Suppressor macrophage (primary cell): ENCODE measurements at places on chromosomes 2 and 18.

DNA sequence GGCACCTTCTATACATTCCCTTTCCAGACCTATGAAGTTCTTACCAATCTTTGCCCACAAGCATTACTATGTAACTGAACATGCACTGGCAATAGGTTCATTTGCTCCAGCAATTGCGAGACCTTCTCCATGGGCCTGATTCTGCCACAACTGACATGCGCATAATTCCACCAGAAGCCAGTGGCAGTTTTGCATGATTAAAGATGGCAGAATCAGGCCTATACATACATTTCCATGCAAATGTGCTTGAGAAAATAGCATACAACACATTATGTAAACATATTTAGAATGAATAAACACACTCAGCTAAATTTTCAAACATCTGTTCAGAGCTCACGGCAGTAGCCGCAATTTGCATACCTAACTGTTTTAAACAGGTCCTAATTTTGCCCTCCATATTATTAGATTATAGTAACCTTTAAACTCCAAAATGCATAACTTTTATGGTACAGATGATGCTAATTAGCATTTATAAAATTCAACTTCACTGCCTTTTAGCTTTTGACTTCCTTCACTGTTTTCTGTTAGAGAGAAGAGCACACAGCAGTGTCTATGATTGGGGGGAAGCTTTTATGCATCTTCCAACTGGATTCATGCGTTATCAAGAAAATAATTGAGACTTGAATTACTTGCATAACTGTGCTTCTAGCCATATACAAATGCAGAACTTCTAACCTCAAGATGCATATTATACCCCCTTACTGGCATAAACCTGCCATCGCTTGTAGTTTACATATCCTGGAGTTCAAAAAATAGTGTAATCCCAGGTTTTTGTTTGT is 155.3 kb upstream of the CDH19 start:
- DNase-seq, result no peak

DNA sequence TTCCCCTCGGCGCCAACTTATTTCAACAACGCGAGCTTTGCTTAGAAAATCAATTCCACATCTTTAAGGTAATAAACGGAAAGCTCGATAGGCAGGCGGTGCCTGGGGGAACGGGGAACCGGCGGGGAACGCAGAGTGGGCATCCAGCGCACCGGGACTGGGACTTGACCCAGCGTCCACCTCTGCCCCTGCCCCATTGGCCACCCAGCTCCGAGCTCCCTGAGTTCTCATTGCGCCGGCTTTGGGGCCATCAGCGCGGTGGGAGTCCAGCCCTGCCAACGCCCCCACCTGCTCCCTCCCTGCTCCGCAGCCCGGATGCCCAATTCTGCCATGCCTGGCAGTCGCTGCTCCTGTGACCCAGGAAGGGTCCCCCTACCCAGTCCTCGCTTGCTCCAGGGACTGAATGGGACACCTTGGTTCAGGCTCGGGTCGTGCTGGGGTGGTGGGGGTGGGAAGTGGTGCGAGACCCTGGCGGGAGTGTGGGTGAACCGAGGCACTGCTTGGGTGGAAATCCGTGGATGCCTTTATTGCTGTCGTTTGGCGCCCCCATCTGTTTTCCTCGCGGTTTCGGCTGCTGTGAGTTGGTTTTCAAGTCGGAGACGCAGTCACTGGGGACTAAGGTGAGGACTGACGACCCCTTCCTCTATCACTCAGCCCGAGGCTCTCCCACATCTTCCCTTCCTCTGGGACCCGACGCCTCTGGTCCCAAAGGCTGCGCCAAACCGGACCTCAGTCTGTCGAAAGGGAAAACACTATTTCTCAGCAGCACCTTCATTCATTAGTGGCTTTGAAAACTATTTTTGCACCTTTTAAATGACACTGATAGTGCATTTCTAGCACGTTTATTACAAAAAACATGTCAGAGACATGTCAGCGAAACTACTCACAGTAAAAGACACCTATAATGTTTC is 2.4 kb upstream of the EVX2 start:
- no peak for DNase-seq

GRCh38 chr2:184637781-184638180 is 39.5 kb downstream of the ZNF804A start:
- no peak for DNase-seq

- peak; percentile 98 for DNase-seq
Observed at GRCh38 chr2:162343824-162344616, at the start of gene GCA. Gene GCA, plus strand, starts transcription at chr2:162344132. Its CDS starts 117 bp downstream, at chr2:162344249.

DNA sequence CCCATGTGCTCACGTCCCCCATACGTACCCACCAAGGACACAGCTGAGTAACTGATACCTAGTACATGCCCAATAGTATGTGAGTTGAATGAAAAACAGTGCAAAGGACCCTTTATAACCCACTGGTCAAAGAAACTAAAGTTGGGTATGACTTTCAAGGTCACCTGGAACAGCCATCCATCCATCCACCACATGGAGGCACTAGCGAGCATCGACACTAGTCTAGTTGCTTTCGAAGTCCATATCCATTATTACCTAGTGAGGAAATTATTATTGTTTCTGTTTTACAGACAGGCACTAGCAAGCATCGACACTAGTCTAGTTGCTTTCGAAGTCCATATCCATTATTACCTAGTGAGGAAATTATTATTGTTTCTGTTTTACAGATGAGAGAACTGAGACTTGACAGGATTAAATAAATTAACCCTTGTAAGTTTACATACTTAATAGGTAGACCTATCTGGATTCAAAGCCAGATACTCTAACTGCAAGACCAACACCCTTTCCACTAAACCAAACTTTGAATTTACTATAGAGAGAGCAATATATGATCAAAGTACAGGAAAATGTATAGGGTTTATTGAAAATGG is 233.7 kb downstream of the METTL4 start:
- DNase-seq, result peak; percentile 72

- no peak for DNase-seq
Observed at GRCh38 chr2:19642501-19642900, 259.3 kb downstream of the TTC32 start.

DNA sequence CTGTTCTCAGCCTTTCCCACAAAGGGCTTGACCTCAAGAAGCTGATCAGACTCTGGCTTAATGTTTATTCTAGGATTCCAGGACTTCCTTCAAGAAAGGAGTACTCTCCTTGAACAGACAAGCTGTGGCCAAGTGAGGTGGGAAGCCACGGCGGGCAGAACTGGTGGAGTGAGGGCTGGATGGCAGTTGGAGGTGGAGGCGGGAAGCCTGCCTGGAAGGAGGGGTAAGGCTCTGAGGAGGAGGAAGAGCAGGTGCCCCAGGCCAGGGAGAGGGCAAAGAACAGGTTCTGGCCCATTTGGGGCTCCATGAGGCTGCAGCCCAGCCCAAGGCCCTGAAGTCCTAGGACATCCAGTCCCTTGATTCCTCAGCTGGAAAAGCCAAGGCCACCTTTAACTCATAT is 143.9 kb downstream of the CYP26B1 start:
- no peak for DNase-seq

GRCh38 chr2:3241971-3242746 is 135.5 kb downstream of the EIPR1 start:
- DNase-seq, result no peak

- no peak for DNase-seq
Observed at GRCh38 chr2:183610724-183611123, 486.5 kb downstream of the NUP35 start.

DNA sequence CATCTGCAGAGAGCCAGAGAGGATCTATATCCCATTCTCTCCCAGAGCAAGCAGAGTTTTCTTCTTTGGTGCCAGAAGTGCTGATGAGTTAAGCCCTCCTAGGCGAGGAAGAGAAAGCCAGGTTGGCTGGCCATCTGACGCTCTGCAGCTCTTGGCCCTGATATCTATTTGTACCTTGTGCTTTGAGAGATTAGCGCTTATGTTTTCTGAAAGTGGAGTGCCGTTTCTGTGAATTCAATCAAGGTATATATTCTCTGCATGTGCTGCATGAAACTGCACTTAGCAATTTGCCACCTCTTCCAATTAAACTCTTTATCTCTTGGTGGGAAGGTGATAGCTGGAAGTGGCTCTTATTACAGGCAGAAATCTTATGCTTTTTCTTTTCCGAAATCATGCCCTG is 177.5 kb downstream of the LPIN1 start:
- DNase-seq, result no peak

DNA sequence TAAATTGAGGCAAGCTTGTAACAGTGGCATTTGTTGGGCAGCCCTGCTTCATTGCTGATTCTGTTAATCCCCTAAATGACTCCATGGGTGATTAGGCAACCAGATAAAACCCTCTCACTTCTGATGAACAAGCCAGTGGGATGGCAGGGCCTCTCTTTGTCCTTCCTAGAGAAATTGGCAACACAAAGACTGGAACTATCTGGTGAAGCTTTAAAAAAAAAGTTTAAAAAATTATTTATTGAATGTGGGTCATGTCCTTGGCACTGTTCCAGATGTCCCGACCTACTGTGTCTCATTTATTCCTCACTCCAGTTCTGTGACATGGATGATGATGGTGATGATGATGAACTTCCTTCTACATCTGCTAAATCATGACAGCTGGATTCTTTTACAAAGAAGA is 30.8 kb downstream of the NRP2 start:
- peak; percentile 61 for DNase-seq

- DNase-seq, result no peak
Observed at GRCh38 chr18:34834897-34835296, 124.8 kb downstream of the DTNA start.

DNA sequence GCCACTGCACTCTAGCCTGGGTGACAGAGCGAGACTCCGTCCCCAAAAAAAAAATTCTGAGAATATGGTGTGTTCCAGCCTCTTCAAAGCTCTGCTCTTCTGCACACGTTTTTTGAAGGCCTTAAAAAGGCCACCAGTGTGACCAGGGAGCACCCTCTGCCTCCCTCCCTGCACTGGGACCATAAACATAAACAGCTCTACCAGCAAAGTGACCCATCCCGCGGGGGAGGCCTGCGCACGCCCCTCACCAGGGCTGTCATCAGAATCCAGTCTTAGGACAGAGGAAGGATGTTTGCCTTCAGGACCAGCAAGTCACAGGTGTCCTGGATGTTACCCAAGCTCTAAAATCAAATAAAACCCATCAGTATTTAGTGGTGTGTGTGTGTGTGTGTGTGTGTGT is 23.2 kb upstream of the B3GNT7 start:
- no peak for DNase-seq

DNA sequence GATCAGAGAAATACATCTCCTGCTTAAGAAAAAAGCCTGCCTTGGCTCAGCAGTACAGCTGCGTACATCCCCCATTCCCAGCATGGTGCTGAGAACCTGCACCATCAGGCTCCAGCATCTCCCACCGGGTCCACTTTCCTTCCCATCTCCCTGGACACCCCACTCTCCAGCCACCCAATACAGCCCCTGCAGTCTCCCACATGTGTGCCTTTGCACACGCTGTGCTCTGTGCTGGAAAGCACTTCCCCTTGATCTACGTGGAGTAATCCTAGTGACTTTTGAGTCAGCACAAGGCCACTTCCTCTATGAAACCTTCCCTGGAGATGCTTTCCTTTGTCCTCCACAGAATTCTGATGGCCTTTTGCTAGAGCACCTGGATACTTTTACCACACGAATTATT is 17.0 kb downstream of the STAT1 start:
- peak; percentile 71 for DNase-seq

- DNase-seq, result peak; percentile 44
Observed at GRCh38 chr2:74816540-74817303, 17.2 kb upstream of the HK2 start.

DNA sequence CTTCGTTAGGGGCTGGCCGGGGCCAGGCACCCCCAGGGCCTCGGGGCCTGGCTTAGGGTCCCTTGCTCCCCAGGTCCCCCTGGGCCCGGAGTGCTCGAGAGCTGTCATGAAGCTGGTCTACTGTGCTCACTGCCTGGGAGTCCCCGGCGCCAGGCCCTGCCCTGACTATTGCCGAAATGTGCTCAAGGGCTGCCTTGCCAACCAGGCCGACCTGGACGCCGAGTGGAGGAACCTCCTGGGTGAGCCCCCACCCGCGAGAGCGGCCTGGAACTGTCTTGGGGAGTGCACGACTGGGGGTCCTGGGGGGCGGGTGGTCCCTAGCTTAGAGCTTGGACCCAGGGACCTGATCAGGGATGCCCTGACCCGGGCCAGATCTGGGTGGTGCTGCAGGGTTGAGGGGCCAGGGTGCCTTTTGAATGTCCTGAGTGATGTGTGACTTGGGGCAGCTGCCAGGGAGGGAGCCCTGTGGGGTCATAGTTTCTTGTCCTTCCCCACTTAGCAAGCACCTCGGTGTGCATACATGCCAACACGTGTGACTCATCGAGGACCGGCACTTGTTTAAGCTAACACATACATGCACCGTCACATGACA is 27.9 kb downstream of the GPC1 start:
- DNase-seq, result no peak

DNA sequence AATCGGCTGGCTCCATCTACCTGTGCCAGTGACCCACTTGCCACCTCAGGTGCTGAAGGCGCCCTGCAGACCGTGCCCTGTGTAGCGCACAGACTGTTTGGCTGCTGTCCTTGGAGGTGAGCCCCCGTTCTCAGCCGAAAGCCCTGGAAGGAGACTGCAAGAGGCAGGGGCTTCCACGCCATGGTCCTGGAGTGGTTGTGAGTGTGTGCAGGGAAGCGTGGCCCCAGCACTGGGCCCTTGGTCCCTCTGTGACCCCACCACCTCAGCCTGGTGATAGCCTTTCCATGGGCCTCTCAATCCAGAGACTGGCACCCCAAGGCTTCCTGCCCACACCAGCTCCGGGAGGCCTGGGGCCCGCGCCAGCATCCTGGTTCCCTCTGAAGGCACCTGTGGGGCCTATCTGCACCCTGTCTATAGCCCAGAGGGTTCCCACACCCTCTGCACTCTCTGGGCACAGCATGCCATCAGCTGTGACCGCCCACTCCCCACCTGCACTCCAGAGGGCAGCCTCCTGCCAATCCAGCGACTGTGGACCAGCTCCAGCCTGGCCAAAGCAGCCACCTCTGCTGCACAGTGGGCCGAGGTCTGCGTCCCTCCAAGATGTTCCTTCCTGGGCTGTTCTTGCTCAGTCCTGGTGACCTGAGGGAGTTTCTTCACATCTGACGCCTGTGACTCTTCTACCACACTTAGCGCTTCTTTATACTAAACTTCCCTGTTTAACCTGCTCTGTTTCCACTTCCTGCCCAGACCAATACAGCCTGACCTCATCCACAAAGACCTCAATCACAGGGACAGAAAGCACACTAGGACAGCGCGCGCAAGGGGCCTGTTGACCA is 109.5 kb downstream of the EIPR1 start:
- no peak for DNase-seq

DNA sequence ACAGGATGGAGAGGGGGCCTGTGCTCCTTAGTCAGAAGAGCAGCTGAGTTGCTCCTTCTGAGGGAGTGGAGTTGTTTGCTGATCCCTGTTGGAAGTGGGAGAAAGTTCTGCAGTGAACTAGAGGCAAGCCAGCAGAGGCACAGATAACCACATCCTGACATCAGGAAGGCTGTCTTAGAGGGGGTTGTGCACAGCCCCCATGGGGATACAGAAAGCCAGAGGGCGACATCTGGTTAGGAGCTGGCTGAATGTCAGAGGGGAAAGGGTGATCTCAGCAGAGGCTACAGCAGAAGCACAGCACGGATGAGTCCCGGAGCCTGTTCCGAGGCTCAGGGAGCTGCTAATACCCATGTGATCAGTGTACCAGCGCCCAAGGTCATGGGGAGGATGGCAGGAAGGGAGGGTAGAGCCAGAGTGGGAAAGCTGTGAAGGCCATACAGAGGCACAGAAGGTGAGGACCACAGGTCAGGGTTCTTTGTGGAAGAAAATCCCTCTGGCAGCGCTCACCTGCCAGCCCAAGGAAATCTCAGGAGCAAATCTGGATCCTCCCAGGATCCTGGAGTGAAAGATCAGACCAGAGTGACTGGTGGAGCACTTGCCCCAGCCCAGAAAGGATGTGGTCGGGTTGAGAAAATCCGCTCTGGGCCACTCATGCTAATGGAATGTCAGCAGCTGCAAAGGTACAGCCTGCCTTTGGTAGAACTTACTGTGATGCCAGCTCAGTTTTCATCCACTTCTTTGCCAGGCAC is 111.8 kb downstream of the STPG4 start:
- DNase-seq, result no peak

GRCh38 chr2:184628051-184628450 is 29.7 kb downstream of the ZNF804A start:
- DNase-seq, result peak; percentile 30
